ENCODE measurements at places on chromosomes 4 and X. TPM values are rescaled to one million over a fixed set of nuclear protein-coding genes. Genes with fewer than 3 reads are reported as not detected.

The CXCL1 gene
- total RNA-seq = 14.5 TPM

The EOLA1 gene
- 23.3 TPM for total RNA-seq

The BEX5 gene
- total RNA-seq = not detected

The DAPP1 gene
- not detected for total RNA-seq

The SLC7A11 gene
- 26.2 TPM for total RNA-seq

The GUCY1A1 gene
- total RNA-seq = not detected

The TCEAL3 gene
- total RNA-seq = 21.2 TPM

The ALB gene
- not detected for total RNA-seq

The CLDN22 gene
- total RNA-seq = not detected

The GAB3 gene
- total RNA-seq = 0.70 TPM

The SLITRK4 gene
- total RNA-seq = not detected

The ZC4H2 gene
- 2.0 TPM for total RNA-seq

The JCHAIN gene
- total RNA-seq = 0.13 TPM

The PNMA3 gene
- 0.27 TPM for total RNA-seq

The RAB40A gene
- not detected for total RNA-seq

The SNX12 gene
- 81.0 TPM for total RNA-seq

The DHRSX gene
- 46.1 TPM for total RNA-seq

The SPARCL1 gene
- not detected for total RNA-seq

The RRAGB gene
- total RNA-seq = 13.8 TPM

The CYBB gene
- total RNA-seq = not detected

The DDX60 gene
- 2.2 TPM for total RNA-seq

The MMGT1 gene
- 19.3 TPM for total RNA-seq

The ADH6 gene
- not detected for total RNA-seq

The CT45A2 gene
- not detected for total RNA-seq

The FUNDC2 gene
- 100 TPM for total RNA-seq

The AKAP14 gene
- not detected for total RNA-seq

The LRAT gene
- total RNA-seq = 0.11 TPM

The AMBN gene
- total RNA-seq = not detected

The RASGEF1B gene
- total RNA-seq = not detected

The ADH7 gene
- total RNA-seq = not detected

The HMX1 gene
- total RNA-seq = 0.16 TPM

The CDKL5 gene
- 3.1 TPM for total RNA-seq

The PABPC1L2B gene
- total RNA-seq = not detected

The CENPVL1 gene
- not detected for total RNA-seq

The MAOA gene
- total RNA-seq = 0.40 TPM

The SPON2 gene
- 0.35 TPM for total RNA-seq

The UGT2A3 gene
- 0.07 TPM for total RNA-seq

The POU3F4 gene
- total RNA-seq = not detected

The OPHN1 gene
- 1.4 TPM for total RNA-seq

The USO1 gene
- total RNA-seq = 22.8 TPM

The ATXN3L gene
- total RNA-seq = not detected

Data from A549 treated with ZK216348 at 1 μM for 4 hours (cell line).